ENCODE measurements at places on chromosomes 7 and 10.

- peak; percentile 45 for DNase-seq
These were observed 1.1 kb downstream of the HNRNPA2B1 start for GRCh38 chr7:26199301-26200037.

GRCh38 chr10:66786709-66787108 lies 139.1 kb upstream of the LRRTM3 start:
- no peak for DNase-seq

GRCh38 chr7:38660427-38661099 lies 29.4 kb upstream of the AMPH start:
- peak; percentile 68 for DNase-seq

- no peak for DNase-seq
These were observed 5.8 kb upstream of the ATP6V0E2 start for GRCh38 chr7:149867762-149868622.

DNA sequence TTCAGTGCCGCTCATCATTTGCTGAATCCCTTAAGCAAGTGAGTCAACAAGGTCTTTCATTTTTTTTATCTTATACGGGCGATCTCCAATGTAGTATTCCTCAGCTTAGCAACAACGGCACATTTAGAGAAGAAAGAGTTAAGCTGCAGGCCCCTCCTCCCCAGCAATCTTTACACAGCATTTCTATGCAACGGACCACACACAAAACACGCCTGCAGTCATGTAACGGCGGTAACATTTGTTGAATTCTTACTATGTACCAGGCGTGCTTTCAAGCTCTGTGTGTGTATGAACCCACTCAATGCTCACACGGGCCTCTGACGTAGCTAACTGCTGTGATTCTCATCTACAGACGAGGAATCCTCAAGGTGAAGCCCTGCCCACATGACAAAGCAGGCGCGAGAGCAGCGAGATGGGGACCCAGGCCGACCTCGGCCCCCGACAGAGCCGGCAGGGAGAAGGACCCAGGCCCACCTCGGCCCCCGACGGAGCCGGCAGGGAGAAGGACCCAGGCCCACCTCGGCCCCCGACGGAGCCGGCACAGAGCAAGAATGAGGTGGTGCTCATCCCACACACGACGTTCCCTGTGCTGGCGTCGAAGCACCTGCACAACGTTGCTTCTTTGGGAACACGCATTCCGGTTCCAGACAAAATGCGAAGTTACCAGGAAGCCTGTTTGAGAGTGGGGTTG lies 240.7 kb downstream of the ZMYND11 start:
- no peak for DNase-seq

GRCh38 chr7:128178611-128179010 lies 62.5 kb upstream of the LEP start:
- no peak for DNase-seq

GRCh38 chr10:94963901-94964300 lies 25.4 kb downstream of the CYP2C9 start:
- peak; percentile 42 for DNase-seq

DNA sequence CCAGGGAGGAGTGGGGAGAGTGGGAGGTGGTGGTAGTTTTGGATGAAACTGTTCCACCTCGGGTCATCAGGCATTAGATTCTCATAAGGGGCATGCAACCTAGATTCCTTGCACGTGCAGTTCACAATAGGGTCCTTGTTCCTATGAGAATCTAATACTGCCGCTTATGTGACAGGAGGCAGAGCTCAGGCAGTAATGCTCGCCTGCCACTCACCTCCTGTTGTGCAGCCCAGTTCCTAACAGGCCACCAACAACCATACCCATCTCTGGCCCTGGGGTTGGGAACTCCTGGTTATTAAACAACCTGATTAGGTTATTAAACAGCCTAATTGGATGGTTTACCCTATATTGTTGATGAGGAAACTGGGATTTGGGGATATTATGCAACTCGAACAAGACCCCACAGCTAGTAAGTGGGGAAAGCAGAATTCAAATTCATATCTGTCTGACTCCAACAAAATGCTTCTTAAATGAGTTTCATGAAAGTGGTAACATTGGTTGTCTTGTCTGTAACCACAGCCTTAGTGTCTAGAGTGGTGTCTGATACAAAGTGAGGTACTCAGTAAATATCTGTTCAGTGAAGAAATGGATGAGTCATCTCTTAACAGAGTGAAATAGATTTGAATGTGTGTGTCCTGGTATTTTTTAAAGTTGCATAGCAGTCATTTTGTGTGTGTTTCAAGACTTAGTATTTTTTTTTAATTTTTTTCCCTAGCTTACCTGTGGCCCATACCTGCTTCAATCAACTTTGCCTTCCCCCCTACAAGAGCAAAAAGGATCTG lies 101.6 kb downstream of the HECTD2 start:
- peak; percentile 67 for DNase-seq

DNA sequence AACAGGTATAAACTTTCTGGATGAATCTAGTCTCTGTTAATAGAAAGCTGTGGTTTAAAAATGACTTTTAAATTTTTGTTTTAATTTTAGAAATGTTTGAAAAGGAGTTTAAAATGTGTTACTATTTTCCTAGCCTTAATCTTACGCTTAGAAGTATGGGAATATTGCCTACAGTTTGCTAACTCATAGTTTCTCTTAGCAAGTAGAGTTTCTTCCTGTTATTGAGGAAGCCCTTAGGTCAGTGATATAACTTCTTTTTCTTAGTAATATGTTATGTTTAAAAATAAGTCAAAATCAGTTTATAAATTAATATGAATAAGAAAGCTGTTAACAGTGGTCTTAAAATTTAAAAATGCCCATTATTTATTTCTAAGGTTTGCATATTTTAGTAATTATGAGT lies 3.1 kb downstream of the STARD3NL start:
- no peak for DNase-seq

GRCh38 chr7:130622866-130623265 lies 45.7 kb downstream of the COPG2 start:
- no peak for DNase-seq

- no peak for DNase-seq
These were observed 89.8 kb downstream of the ANKIB1 start for GRCh38 chr7:92335574-92335973.

All from fibroblast of pulmonary artery (primary cell).